A673 (cell line): ENCODE measurements at places on chromosomes 11 and 22. TPM values are rescaled to one million over a fixed set of nuclear protein-coding genes. Genes with fewer than 3 reads are reported as not detected.

DNA sequence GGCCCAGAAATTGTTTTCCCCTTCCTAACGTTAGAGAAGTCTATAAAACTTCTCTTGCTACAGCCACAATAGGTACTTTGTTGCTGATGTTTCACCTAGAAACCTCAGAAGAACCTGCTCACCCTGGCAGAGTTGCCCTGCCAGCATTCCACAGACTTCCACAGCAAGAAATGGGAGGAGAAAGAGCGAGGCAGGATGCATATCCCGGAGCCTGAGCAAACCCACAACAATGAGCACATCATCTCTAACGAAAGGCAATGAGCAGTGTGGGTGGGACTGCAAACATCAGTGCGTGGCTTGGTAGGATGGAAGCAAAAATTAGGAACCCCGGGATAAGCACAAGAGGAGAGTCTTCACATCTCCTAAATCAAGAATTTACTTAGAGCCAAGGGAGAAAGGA, 892.3 kb downstream of the OPCML start:
- no peaks in the 10 kb centered on the region for H3K36me3 ChIP-seq
- H3K4me1 ChIP-seq, result no peaks in the 10 kb centered on the region
- no peak for DNase-seq
- H3K27ac ChIP-seq, result no peak overlapping the region
- peaks cover 25% of the 10 kb centered on the region for H3K27me3 ChIP-seq

DNA sequence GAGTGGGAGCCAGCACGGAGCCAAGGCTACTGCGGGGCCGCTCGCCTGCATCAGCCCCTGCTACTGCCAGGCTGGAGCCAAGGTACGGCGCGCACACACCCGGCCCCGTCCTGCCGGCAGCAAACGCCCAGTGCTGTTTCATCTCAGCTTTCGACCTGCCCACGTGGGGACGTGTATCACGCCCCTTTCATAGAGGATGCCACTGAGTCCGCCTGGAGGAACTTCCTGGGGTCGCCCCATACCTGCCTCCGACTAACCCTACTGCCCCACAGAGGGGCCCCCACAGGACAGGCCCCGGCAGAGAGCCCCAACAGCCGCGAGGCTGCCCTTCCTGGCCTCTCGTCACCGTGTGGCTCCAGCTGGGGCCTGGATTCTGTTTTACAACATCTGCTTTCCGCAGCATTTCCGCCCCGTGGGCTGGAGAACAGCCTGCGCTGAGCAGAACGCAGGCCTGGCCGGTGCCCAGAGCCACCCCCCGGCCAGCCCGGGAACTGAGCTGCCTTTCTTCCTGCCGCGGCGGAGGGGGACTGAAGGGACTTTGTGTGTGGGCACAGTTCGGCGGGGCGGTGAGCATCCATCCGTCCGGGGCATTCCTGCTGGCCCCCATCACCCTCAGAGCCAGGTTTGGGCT, 22.9 kb upstream of the ARHGAP8 start:
- DNase-seq, result no peak
- H3K27ac ChIP-seq, result no peak overlapping the region
- H3K27me3 ChIP-seq, result no peaks in the 10 kb centered on the region
- no peaks in the 10 kb centered on the region for H3K36me3 ChIP-seq
- H3K4me3 ChIP-seq, result no peak overlapping the region

DNA sequence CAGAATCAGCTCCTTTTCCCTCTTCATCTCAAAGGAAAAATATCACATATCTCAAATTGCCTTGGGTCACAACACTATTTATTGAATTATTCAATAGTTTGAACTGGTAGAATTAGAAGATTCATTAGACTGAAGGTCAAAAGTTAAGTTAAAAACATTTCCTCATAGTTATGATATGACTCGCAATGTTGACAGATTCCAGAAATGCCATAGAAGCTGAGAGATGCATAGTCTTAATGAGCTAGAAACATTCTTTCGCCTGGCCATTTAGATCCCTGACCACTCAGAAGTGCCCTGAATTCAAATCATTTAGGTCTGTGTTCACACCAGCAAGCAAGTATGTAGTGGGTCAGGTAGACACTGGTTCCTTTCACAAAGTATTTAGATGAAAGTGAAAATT, 44.4 kb downstream of the FAT3 start:
- no peak overlapping the region for H3K27ac ChIP-seq
- DNase-seq, result no peak
- H3K27me3 ChIP-seq, result no peaks in the 10 kb centered on the region
- H3K4me1 ChIP-seq, result no peaks in the 10 kb centered on the region
- H3K36me3 ChIP-seq, result no peaks in the 10 kb centered on the region

Gene OR8D2
- not detected in 2 replicates for total RNA-seq

Gene BTG4
- total RNA-seq, result not detected in 2 replicates

DNA sequence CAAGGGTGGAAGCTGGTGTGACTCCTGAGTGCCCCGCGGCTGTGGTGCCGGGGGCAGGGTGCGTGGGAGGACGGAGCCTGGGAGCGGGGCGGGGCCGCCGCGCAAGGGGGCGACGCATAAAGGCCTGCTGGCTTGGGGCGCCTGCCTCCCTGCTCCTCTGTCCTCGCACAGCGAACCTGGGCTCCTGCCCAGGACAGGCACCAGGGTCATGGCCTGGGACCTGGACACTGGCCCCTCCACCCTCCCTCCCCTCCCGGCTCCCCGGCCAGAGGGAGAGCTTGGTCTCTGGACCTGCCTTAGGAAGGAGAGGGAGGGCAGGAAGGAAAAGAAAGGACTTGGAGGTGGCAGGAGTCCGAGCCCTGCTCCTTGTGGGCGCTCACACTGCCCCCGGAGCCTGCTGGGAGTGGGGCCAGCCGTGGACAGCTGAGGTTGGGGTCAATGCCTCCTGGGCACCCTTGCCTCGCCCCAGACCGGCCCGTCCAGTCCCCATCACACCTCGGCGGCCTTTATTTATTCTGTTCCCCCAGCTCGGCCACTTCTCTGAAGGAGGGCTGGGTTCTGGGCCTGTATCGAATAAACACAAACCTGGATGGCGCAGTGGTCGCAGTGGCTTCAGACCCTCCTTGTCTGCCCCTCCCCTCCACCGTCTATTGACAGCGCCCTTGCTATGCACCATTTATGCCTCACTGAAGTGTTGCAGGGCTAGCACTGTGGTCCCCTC, 8.7 kb downstream of the SLC16A8 start:
- H3K4me3 ChIP-seq, result no peak overlapping the region
- DNase-seq, result no peak
- no peak overlapping the region for H3K27ac ChIP-seq
- no peaks in the 10 kb centered on the region for H3K36me3 ChIP-seq

DNA sequence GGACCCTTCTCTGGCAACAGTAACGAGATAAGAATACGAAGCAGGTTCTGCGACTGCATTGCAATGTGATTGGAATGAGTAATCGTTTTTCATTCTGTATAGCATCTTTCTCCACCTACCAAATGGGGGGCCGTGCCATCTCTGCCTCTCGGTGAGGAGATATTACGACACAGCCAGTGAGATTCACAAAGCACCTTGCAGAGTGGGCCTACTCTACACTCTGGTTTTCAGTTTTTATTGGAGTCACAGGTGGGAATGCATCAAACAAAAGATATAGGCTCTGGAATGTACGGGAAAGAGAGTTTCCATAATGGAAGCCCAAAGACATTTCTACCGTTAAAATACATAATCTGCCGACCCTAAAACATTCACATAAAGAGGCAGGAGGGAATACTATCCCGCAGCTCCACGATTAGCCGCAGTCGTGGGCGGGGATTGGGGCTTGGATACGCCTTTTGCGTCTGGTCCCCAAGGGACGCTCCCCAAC, 423 bp upstream of the RTN3 start:
- peaks cover 2% of the 10 kb centered on the region for H3K36me3 ChIP-seq
- peak overlapping the region; percentile 68 for H3K4me3 ChIP-seq
- H3K27ac ChIP-seq, result peak overlapping the region; percentile 65
- H3K4me1 ChIP-seq, result peaks cover 34% of the 10 kb centered on the region
- no peaks in the 10 kb centered on the region for H3K27me3 ChIP-seq

Gene RFPL2
- total RNA-seq, result 0.13 TPM in 1 of 2 replicates, not detected in the other
